A172 (cell line): ENCODE measurements at places on chromosomes 6 and 20. TPM values are rescaled to one million over a fixed set of nuclear protein-coding genes. Genes with fewer than 3 reads are reported as not detected.

SLC35D3 gene
- not detected in 2 replicates for total RNA-seq

RIPPLY2 gene
- total RNA-seq: not detected in 2 replicates

ME1 gene
- total RNA-seq: 23.1 and 23.3 TPM in 2 replicates

ECT2L gene
- not detected in 2 replicates for total RNA-seq

C6orf132 gene
- total RNA-seq: 0.02 TPM in 1 of 2 replicates, not detected in the other

NEURL2 gene
- 2.5 and 3.1 TPM in 2 replicates for total RNA-seq

WASF1 gene
- total RNA-seq: 13.2 and 15.7 TPM in 2 replicates

FUT9 gene
- total RNA-seq: not detected in 2 replicates

RUNX2 gene
- 1.1 and 4.3 TPM in 2 replicates for total RNA-seq

CRISP2 gene
- not detected in 2 replicates for total RNA-seq

STMND1 gene
- 0.22 TPM in 1 of 2 replicates, not detected in the other for total RNA-seq

BPI gene
- not detected in 2 replicates for total RNA-seq

HLA-DPB1 gene
- 0.10 TPM in 1 of 2 replicates, not detected in the other for total RNA-seq

SPEF1 gene
- 0.67 TPM in 1 of 2 replicates, not detected in the other for total RNA-seq

LINC00237 gene
- total RNA-seq: not detected in 2 replicates

ACTL10 gene
- not detected in 2 replicates for total RNA-seq

GUCA1A gene
- total RNA-seq: not detected in 2 replicates

PCSK2 gene
- total RNA-seq: not detected in 2 replicates

SRPK1 gene
- 57.0 and 64.4 TPM in 2 replicates for total RNA-seq

IMPG1 gene
- not detected in 2 replicates for total RNA-seq

PCNA gene
- total RNA-seq: 524 and 529 TPM in 2 replicates

BMP2 gene
- not detected in 2 replicates for total RNA-seq

EBF4 gene
- 5.2 and 7.2 TPM in 2 replicates for total RNA-seq

PLN gene
- total RNA-seq: not detected in 2 replicates

DOK5 gene
- total RNA-seq: not detected in 2 replicates

MCCD1 gene
- total RNA-seq: not detected in 2 replicates

KIAA1755 gene
- 0.57 and 0.69 TPM in 2 replicates for total RNA-seq

KIF25 gene
- not detected in 2 replicates for total RNA-seq

C6orf141 gene
- 21.5 and 33.9 TPM in 2 replicates for total RNA-seq

SNX21 gene
- total RNA-seq: 50.0 and 59.2 TPM in 2 replicates

PSORS1C1 gene
- 1.1 and 3.4 TPM in 2 replicates for total RNA-seq

SLC24A3 gene
- total RNA-seq: not detected in 2 replicates

MYB gene
- 1.2 and 4.1 TPM in 2 replicates for total RNA-seq

ZBP1 gene
- 0.14 TPM in 1 of 2 replicates, not detected in the other for total RNA-seq

MYL9 gene
- total RNA-seq: 9.4 and 9.8 TPM in 2 replicates

TRAPPC3L gene
- not detected in 2 replicates for total RNA-seq

TBXT gene
- not detected in 2 replicates for total RNA-seq

B3GAT2 gene
- not detected in 2 replicates for total RNA-seq

PROCR gene
- 32.2 and 48.0 TPM in 2 replicates for total RNA-seq

PPP1R16B gene
- total RNA-seq: 0.14 TPM in 2 replicates

SASH1 gene
- total RNA-seq: 6.8 and 7.1 TPM in 2 replicates

HLA-DRB1 gene
- total RNA-seq: 0.07 TPM in 1 of 2 replicates, not detected in the other
